ENCODE measurements at places on chromosomes 16 and 17. TPM values are rescaled to one million over a fixed set of nuclear protein-coding genes. Genes with fewer than 3 reads are reported as not detected.

GGA2 gene
- total RNA-seq: 60.0 TPM

ASPA gene
- 19.1 TPM for total RNA-seq

REXO5 gene
- 6.6 TPM for total RNA-seq

CNGB1 gene
- total RNA-seq: not detected
